ENCODE measurements at places on chromosomes 4 and X. TPM values are rescaled to one million over a fixed set of nuclear protein-coding genes. Genes with fewer than 3 reads are reported as not detected.

DNA sequence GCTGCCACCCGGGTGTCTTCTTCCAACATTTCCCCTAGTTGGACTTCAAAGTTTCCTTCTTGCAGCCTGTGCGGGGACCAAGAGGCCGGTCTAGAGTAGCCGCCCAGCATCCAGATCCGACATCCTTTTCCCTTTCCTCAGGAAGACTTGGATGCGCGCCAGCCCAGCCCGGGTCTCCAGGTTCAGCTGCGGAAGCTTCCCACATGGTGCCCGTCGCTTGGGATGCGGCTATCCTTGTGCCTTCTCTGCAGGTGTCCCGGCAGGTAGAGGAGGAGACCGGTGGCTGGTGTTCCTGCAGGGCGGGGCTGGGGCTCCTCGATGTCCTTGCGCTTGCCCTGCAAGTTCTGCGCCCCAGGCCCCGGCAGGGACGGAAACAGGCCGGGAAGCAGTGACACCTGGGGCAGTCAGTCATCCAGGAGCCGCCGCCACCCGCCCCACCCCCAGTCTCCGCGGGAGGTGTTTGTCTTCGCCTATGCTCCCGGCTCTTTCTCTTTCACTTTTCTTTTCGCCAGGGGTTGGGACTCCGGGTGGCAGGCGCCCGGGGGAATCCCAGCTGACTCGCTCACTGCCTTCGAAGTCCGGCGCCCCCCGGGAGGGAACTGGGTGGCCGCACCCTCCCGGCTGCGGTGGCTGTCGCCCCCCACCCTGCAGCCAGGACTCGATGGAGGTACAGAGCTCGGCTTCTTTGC lies at the start of gene IL15:
Gene IL15, plus strand, starts transcription at position 502 of the 689 bp plus-strand sequence. CDS start 82,882 bp downstream, outside the sequence.
- peak; percentile 90 for DNase-seq

- DNase-seq = no peak
These were observed 426.8 kb downstream of the HNRNPD start for GRCh38 chr4:81946996-81947395.

The SLITRK2 gene
- 0.09 TPM for total RNA-seq

DNA sequence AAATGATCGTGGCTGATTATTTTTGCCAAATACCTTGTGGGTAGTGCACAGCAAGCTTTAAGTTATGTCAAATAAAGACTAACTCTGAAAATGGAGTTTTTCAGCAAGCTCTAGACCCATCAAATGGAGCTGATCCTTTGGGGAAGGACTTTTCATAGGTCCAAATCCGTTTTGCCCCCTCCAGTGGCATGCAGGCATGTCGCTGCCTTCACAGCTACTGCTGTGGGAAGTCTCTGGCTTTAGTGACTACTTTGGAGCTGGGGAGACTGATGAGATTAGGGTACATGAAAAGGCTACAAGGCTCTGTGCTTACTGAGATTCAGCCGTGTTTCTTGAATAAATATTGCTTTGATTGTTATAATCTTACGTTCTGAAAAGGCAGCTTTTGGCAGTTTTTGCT lies 106.6 kb upstream of the HS3ST1 start:
- DNase-seq = no peak

DNA sequence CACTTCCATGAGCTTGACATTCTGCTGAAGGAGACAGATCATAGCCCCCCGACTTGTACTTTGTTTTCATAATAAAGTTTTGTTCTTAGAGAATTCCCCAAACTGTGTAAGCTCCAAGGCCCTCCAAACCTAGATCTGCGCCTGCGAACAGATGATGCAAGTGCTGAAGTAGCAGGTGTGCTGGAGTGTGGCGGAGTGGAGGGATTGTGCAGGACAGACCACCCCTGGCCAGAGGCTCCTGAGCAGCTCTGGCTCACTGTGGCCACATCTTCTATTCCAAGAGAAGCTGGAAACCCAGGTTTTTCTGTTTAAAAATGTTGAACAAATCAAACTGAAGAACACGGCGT lies 46.4 kb downstream of the TBC1D14 start:
- DNase-seq = no peak

The SRPX gene
- 2.8 TPM for total RNA-seq

GRCh38 chr4:163195247-163195765 lies 28.6 kb upstream of the NAF1 start:
- no peak for DNase-seq

DNA sequence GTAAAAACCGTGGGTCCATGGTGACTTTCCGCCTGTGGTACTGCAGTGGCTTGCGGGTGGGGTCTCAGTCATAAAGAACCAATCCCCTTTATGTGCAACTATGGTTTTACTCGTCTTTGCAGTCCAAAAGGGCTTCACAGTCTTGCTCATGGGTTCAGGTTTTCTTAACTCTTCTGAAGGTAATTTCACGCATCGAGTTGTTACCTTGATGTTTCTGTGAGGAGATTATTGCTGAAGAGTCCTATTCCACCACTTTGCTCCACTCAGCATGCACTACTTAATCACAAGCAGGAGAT lies 41.5 kb downstream of the F8 start:
- no peak for DNase-seq

The ZNF718 gene
- total RNA-seq = 11.1 TPM

GRCh38 chr4:17680559-17681280 lies 66.3 kb downstream of the MED28 start:
- no peak for DNase-seq

The PSAPL1 gene
- 0.04 TPM for total RNA-seq

The GYG2 gene
- 95.9 TPM for total RNA-seq

GRCh38 chr4:94500685-94501084 lies 48.9 kb downstream of the PDLIM5 start:
- no peak for DNase-seq

DNA sequence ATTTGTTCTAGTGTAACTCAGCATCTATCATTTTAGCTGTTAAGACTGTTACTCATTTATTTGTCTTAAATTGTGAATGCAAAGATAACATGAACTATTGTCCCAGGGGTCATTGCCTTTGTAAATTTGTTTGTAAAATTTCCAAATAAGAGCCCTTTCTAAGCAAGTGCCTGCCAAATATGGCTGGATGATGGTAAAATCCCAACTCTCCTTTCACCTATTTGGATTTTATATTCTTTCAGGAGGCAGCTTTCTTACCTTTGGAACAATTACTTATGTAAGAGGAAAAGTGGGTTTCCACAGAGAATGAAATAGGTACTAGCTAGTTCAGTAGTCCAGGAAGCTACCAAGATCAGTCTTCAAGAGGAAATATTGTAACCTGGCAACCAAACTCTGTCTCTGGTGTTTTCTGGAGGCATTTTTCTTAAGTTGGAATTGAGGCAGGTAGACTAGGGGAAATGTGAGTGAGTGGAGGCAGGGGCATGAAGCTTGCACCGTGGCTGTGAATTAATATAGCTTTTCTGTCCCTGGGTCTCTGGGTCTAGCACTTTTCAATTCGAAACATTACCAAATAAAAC lies 363.0 kb upstream of the ZCCHC13 start:
- DNase-seq = no peak

GRCh38 chrX:7512845-7513244 lies 330.1 kb upstream of the VCX start:
- DNase-seq = no peak

DNA sequence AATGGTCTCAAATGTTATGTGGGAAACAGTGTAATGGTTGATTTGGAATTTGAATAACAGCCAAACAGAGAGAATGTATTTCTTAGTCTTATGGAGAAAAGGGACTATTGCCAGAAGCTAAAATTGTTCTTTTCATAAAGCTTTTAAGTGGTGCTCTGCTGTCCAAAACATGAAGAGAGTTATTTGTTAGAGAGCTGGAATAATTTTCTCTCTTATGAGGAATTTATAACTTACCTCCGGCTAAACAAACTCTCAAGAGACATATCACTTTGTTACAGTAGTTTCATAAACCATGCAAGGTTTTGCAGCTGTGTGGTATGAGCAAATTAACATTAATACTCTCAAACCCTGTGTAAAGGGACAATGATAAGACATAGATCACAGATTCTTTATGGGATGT lies 28.6 kb downstream of the SULT1B1 start:
- DNase-seq = no peak

DNA sequence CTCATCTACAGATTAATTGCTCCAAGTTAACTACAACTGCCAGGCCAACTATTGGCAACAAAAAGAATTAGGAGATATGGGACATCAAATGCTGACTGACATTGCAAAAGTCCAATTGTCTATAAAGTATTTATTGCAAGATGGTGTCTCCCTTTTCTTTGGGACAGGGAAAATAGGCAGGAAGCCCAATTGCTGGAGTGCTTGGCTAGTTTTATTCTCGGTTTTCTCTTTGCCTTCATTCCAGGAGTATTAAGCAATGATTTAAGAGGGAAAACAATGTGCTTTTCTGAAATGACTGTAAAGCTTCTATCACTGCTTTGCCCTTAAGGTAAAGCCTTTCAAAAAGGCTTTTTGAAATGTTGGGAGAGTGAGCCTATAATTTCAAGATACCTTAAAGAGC lies 62.8 kb upstream of the DIAPH2 start:
- DNase-seq = no peak

- no peak for DNase-seq
These were observed 49.7 kb downstream of the TMPRSS11F start for GRCh38 chr4:68079928-68080327.

GRCh38 chr4:108185252-108185651 lies 16.5 kb upstream of the LEF1 start:
- DNase-seq = no peak

The RPA4 gene
- total RNA-seq = 0.83 TPM

The LRIT3 gene
- total RNA-seq = 0.09 TPM

The PIGA gene
- total RNA-seq = 13.9 TPM

GRCh38 chrX:93420525-93421082 lies 252.8 kb downstream of the NAP1L3 start:
- no peak for DNase-seq

- DNase-seq = no peak
These were observed 74.1 kb downstream of the FBXO8 start for GRCh38 chr4:174209341-174209740.

DNA sequence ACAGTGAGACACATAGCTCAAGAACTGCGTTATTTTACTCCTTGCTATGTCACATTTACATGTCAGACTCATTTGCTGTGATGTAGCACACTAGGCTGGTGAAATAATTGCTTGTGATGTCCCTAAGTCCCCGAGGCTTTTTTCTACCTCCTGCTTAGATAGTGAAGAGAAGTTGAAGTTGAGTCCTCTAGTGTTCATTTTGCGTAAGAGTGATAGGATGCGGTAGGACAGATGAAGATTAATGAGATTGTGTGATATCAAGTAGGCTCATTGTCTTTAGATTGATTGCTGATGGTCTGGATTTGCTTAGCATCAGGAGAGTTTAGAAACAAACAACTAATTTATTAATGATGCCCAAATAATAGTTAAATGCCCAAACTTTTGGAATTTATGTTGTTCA lies 173.6 kb upstream of the NUDT6 start:
- no peak for DNase-seq

DNA sequence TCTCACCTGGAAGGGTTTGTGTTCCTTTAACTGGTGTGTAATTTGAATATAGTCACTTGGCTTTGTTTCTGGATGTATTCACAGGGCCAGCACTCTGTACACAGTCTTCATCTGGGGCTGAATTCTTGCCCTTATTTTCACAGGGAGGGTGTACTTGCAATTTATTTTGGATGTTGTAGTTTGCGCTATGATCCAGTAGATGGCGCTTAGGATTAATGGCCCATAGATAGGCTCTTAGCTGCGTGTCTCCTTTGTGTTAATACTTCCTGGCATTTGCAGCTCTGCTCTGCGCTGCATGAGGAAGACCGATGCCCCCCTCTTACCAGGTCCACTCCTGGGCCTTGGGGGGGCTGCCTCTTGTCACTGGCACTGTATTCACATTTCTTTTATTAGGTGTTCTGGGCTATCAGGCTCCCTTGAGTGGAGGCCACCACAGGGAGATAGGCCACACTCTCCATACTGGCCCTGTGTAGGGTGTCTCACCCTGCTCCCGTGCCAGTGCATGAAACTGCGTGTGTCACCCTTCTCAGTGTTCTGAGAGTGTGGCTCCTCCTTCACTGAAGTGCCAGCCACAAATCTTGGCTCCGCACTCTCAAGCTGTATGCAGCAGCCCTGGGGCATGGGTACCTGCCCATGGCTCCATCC lies 562.2 kb downstream of the ZIC3 start:
- DNase-seq = peak; percentile 32

DNA sequence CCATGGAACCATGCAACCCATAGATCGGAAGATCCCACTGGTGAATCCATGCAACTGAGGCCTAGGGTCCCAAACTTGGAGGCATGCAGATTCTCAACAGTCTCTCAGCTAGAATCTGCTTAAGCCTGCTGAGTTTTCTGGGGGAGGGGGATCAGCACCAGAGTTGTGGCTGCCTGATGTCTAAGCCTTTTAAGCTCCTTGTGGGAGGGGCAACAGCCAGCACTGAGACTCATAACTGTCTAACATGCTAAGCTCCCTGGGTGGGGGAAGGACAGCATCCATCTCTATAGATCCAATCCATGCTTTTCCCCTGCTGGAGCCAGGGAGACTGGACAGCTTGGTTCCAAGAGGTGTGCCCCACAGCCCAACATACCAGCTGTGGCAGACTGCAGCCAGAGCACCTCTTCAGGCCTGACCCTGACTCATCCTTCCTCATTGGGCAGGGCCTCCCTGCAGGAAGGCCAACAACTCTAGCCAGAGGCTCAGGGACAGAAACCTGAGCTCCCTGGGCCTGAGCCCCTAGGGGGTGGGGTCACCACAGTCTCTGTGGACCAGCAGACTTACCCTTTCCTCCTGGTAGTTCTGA lies 300.1 kb upstream of the SLC7A11 start:
- DNase-seq = no peak

- DNase-seq = no peak
These were observed 39.6 kb downstream of the FNIP2 start for GRCh38 chr4:158808399-158808798.

DNA sequence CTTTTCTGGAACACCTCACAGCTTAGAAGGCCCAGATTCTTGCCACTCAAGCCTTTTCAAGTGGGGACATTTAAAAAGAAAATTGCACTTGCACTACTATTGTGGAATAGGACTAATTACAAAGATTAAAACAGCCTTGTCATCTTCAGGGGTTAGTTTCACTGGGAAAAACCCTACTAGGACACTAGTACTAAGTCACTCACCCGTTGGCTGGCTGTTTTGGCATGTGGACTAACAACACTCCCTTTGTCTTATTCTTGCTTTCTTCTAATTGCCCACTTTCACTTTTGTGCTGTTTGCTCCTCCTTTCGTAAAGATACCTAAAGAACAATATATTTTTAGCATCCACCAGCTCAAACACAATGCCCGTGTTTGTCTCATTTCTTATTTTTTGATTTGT lies 200.9 kb upstream of the MID1 start:
- no peak for DNase-seq

The TRAM1L1 gene
- total RNA-seq = 0.79 TPM

The IDS gene
- 39.2 TPM for total RNA-seq

DNA sequence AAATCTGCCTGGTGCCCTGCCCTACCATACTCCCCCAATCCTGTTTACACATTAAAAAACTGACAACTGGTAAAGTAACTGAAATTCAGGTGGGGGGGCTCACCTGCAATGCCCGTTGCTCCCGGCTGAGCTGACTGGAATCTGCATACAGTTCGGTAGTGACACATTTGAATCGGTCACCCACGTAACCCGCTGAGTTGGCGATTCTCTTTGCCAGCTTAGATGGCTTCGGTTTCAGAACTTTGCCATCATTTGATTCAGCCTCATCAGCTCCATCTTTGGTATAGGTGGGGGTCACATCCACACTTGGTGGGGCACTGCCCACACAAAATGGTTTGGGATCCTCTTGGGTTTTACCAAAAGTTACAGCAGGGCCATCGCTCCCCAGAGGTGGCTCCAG lies 25.5 kb downstream of the BCOR start:
- no peak for DNase-seq

GRCh38 chrX:136162827-136163570 lies 15.7 kb downstream of the FHL1 start:
- peak; percentile 72 for DNase-seq

Measured in H9 (cell line).